ENCODE measurements at places on chromosomes 7 and 10. TPM values are rescaled to one million over a fixed set of nuclear protein-coding genes. Genes with fewer than 3 reads are reported as not detected.

DNA sequence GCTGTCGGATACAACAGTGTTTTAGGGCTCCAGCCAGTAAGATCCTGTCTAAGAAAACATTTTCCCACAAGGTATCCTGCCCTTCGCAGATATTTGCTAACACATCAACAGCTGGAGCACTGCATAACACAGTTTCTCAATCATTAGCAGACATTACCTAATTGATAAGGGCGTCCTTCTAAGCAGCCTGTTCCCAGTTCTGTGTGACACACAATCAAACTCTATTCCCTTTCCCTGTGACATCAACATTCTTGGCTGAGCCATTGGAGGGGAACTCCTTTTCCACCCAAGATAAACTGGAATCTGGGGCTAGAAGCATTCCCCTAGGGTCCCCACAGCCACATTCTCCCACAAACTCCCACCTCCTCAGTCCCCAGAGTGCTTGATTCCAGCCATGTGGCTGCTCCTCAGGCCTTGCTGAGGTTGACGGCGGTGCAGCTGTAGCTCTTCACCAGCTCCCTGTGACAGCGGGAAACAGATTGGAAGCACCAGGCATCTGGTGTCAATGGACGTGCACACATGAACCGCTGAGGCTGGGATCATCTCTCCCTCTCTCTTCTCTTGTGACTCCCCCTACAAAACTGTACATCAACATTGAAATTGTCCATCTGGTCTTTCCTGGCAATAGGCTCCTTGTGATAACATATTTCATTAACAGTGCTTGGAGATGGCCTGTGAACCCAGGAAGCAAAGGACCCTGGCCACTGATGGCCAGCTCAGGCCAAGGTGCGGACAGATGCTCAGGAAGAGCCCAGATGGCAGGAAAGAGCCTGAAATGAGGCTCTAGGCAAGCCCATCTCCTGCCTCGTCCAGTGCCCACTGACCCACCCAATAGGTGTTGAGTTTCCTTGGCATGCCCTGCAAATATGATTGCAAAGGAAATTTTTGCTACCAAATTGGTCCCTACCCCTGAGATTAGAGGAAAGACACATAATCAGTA lies 131.1 kb upstream of the TBX20 start:
- DNase-seq: no peak

DNA sequence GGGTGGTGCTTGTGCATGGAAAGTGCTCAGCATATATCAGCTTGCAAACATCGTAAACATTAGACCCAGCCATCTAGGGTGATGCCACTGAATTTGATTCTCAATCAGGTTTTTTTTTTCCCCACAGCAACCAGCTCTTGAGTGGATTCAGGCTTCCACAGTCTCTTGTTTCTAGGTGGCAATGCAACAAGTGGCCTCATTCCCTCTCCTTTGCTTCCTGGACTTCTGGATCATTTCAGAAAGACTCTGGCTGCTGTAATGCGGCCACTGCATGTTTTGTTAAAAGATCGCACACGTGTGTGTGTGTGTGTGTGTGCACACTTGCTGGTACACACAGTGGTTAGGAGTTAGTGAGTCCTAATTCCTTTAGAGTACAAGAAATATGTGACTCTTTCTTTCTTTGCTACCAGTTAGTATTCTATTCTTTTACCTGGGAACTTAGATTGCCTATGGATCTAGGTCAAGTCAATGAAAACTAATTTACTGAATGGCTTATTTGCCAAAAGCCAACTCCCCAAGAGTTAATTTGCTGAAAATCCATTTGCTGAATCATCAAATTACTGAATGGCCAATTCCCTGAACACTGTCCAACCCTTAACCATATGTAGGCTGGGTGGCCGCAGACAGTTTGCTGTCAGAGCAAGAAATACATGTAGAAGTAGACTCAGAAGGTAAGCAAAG lies 222.5 kb downstream of the CCSER2 start:
- no peak for DNase-seq

DNA sequence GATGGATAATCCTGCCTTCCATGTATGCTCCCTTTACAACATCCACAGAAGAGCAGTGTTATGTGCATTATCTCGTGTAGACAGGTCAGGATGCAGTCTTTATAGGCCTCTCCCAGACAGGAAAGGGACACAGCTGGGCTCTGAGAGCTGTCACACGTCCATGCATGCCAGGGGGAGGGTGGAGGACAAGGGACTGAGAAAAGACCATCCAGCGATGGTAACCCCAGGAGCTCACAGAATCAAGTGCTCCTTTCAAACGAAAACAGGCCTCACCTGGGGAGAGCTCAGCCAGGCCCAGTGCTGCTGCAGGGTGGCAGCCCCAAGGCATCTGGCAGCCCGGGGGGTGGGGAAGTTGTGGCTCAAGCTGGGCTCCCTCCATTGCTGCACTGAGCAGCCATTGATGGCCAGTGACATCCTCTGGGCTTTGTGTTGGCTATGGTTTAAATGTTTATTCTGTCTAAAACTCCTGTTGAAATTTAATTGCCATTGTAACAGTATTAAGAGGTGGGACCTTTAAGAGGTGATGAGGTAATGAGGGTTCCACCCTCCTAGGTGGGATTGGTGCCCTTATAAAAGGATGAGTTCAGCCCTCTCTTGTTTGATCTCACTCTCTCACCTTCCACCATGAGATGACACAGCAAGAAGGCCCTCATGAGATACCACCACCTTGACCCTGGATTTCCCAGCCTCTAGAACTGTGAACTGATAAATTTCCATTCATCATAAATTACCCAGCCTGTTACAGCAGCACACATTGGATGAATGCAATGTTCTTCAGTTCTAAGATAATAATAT lies 15.7 kb downstream of the JCAD start:
- DNase-seq: no peak

DNA sequence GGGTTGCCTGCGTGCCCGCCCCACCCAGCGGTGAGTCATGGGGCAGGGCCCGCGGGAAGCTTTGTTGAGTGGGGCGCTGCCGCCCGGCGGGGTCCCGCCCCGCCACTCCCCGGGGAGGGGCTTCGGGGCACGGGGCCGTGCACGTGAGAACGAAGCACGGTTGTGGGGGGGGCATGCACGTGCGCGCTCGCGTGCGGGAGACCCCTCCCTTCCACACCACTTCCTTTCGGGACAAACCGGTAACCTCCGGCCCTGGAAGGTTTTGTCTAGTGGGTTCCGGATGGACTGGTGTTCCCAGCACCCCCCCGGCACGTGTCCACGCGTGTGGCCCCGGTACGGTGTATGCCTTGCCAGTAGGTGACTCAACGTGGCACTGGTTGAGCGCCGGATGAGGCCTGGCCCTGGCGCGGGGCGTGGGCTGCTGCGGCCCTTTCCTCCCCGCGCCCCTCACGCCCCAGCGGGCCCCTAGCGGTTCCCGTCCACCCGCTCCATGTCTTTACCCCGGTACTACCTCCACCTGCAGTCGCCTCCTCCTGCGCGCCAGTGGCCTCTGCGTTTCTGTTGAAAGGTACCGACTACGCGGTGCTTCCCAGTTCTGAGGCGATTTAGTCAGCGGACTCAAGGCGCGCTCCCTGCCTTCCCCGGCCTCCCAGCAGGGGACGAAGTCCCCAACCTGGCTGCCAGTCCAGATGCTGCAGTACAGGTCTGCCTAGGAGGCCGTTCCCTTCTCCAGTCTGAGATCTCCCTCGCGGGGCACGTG lies 3.1 kb downstream of the ADIRF start:
- DNase-seq: no peak

DNA sequence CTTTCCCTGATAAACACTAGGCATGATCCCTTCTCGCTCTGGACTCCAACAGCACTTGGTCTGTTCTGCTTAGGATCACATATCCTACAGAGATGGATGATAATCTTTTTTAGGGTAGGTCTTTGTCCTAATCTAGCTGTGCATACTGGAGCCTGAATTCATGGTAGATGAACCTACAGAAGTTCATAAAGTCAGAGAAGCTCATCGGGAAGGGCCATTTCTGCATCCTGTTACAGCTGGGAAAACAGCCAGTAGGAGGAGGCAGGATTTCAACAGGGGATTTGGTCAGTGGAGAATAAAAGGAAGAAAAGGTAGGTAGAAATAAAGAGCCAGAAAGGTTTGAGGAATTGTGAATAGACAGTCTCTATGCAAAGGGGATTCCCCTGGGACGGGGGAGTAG lies 101.4 kb downstream of the ANK3 start:
- DNase-seq: no peak

DNA sequence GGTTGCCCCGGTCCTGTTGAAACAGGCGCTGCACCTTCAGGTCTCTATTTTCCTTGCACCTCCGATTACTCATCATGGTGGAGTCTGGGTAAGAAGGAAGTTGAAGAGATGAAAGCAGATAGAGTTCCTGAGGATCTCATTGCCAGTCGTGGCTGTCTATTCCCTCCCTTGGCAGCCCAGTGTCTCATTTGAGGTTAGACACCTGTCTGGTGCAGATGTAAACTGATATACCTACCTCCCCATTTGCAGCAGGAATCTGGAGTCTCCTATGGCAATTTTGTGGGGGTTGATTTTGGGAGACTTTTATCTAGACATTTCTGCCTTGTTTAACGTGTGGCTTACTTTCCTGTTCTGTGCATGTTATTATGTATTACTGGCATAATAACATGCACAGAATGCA lies 212.1 kb downstream of the BICC1 start:
- no peak for DNase-seq

DNA sequence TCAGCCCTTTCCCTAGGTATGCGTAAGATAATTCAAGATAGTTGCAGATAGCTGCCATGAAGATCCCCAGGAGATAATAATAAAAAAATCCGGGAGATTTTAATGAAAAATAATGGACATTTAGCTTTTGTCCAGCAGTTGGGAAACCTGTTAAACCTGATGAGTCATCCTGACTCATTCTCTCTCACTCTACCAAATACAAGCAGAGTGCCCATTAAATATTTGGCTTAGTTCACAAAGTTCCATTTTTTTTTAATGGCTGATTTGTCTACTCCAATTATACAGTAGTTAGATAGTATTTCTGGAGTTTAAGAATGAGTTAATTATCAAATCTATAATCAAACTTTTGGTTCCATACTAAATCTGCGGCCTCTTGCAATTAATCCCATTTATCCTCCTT lies 2.1 kb upstream of the SHTN1 start:
- DNase-seq: no peak

DNA sequence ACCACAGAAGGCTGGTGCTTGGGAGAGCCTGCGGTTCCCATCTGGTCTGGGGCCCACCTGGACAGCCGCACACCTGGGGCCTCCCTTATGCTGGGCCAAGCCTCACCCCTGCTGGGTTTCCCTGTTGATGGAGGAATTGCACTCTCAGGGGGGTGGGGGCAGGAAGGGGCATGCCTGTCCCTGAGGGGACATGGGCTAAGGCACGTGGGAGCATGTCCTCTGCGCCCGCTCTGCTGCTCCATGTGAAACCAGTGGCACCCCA lies 43.4 kb downstream of the OAT start:
- no peak for DNase-seq

DNA sequence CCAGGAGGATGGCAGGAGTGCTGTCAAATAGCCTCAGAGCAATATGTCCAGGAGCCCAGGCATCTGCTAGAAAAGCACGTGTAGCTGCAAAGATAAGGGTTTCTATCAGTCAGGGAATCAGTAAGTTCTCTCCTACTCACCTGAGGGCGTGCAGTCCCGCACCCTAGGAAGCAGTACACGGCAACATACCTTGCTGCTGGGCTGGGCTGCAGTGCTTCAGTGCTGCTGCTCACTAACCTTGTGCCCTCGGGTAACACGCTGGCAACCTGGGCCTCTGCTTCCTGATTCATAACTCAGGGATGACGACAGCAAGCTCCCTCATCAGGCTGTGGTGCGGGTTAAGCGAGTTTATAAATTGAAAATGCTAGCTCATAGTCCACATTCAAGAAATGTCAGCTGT lies 29.5 kb upstream of the CCNY start:
- DNase-seq: no peak

- DNase-seq: no peak
These were observed 5.0 kb upstream of the CELF2 start for GRCh38 chr10:11012421-11013295.

DNA sequence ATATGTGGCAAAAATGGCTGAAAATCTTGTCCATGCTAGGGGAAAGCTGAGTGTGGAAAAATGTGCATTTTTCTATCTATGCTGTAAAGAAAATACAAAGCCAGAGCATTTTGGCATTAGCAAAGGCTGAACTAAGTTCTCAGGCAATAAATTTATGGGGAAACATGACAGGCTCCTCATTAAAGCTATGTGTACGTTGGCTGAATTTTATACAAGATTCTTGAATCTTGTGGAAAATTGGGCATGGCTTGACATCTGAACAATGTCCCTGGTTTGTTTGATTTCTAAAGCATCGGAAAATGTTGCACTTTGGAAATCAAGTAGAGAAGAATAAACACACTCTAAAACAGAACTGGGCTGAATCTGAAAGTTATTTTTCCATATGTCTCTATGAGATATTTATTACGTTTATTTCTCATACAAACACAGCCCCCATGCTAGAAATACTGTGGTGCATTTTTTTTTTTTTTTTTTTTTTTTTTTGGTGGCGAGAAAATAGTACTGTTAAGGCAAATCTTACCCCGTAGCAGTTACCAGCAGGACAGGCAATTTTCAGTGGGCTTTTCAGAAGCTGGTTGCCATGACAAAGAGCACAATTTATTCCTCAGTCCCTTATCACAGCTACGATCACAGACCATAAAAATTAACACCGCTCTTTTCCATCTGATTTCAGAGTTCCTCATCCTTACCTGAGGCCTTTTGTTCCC lies 16.9 kb downstream of the CPA1 start:
- DNase-seq: no peak

- DNase-seq: no peak
These were observed 109.9 kb upstream of the ITGB1 start for GRCh38 chr10:33067917-33068316.

GRCh38 chr10:3911713-3912442 lies 126.9 kb upstream of the KLF6 start:
- DNase-seq: no peak

DNA sequence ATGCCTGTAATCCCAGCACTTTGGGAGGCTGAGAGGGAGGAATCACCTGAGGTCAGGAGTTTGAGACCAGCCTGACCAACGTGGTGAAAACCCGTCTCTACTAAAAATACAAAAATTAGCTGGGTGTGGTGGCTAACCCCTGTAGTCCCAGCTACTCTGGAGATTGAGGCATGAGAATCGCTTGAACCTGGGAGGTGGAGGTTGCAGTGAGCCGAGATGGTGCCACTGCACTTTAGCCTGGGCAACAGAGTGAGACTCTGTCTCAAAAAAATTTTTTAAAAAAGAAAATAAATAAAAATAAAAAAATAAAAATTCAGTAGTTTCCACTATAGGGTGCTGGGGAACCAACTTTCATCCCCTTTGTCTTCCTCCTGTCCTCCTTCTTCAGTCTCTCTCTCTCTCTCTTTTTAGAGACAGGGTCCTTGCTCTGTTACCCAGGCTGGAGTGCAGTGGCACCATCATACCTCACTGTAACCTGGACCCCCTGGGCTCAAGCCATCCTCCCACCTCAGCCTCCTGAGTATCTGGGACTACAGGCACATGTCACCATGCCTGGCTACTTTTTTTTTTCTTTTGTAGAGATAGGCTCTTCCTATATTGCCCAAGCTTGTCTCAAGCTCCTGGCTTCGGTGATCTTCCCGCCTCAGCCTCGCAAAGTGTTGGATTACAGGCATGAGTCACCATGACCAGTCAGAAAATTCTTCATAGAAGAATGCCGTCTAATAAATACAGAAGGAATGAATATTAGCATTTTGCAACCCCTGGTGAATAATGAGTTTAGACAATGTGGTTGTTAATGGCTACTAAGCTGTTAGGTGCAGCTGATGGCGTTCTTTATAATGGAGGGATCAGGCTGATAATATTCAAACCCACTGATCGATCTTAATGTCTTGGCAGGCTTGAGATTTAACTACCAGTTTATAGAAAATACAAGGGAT lies 20.6 kb downstream of the RBM20 start:
- DNase-seq: peak; percentile 1

GRCh38 chr7:128673571-128673970 lies 1.5 kb downstream of the GARIN1A start:
- no peak for DNase-seq

The PLXNA4 gene
- 12.5 TPM for total RNA-seq

The TBX20 gene
- 5.9 TPM for total RNA-seq

The FAM200A gene
- 5.4 TPM for total RNA-seq

The MPP7 gene
- 0.07 TPM for total RNA-seq

Measured in pulmonary artery endothelial cell (primary cell).